ENCODE measurements at places on chromosomes 16 and 17. TPM values are rescaled to one million over a fixed set of nuclear protein-coding genes. Genes with fewer than 3 reads are reported as not detected.

DNA sequence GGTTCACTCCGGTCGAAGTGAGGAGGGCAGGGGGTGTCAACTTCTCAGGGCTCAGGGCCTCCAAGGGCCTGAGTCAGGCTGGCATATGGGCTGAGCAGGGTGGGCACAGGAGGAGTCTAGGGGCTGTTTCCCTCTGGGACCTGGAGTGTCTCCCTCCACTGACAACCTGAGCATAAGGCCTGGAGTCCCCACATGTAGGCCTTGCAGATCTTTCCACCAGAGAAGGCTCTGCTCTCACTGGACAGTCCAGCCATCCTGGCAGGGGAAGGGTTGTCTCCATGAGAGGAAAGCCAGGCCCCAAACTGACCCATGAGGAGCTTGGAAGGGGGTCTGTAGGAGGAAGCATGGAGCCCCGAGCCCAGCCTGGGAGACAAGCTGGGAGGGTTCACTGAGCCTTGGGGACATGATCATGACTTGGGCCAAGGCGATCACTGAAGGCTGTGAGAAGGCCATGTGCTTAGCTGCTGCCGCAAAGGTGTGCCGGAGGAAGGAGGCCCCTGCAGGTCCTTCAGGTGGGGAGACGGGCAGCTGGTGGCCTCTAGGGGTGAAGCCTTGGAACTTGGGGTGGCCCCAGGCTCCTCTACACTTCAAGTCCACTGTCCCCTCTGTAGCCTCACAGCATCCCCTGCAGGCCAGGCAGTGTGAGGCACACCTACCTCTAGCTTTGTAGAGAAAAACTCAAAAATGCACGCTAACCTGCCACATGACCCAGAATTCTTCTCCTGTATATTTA lies 9.9 kb downstream of the CMTM2 start:
- no peaks in the 10 kb centered on the region for H3K4me1 ChIP-seq
- no peak overlapping the region for H3K27ac ChIP-seq
- DNase-seq: no peak
- H3K36me3 ChIP-seq: no peaks in the 10 kb centered on the region

DNA sequence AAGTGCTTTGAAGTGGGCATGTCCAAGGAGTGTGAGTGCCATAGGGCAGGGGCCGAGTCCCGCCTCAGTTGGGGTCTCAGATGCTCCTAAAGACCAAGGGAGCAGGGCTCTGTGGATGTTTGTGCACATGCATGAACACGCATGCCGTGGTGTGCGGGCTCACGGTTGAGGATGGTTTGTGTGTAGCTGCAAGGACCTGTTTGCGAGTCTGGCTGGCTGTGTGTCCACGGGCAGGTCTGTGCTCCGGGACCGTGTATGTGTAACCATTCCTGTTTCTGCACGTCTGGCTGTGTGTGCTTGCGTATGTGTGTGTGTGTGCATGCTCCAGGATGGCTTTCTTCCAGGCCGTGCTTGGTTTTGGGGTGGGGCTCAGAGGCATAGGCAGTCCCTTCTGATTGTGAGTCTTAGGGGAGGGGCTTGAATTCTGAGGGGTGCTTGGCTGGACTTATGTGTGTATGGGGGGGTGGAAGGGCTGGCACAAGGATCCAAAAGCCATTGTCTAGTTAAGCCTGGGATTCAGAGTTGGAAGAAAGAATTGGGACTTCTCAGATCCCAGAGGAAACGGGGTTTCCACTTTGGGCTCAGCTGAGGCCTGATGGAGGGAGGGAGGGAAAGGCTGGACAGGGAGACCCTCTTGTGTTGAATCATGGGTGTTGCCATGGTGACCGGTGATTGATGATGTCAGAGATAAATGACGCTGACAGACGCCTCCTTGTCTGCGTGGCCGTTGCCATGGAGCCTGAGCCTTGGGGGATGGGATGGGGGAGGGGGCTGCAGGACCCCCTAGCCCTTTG lies 14.4 kb downstream of the GJD3 start:
- H3K4me3 ChIP-seq: no peak overlapping the region
- no peaks in the 10 kb centered on the region for H3K36me3 ChIP-seq
- H3K4me1 ChIP-seq: peaks cover 43% of the 10 kb centered on the region
- no peaks in the 10 kb centered on the region for H3K27me3 ChIP-seq
- H3K27ac ChIP-seq: no peak overlapping the region
- peak; percentile 42 for DNase-seq

GRCh38 chr17:7987112-7987893 lies 15.1 kb upstream of the GUCY2D start:
- H3K4me3 ChIP-seq: no peak overlapping the region
- no peak overlapping the region for H3K27ac ChIP-seq
- no peak for DNase-seq
- H3K36me3 ChIP-seq: no peaks in the 10 kb centered on the region
- no peaks in the 10 kb centered on the region for H3K27me3 ChIP-seq
- H3K4me1 ChIP-seq: no peaks in the 10 kb centered on the region

DNA sequence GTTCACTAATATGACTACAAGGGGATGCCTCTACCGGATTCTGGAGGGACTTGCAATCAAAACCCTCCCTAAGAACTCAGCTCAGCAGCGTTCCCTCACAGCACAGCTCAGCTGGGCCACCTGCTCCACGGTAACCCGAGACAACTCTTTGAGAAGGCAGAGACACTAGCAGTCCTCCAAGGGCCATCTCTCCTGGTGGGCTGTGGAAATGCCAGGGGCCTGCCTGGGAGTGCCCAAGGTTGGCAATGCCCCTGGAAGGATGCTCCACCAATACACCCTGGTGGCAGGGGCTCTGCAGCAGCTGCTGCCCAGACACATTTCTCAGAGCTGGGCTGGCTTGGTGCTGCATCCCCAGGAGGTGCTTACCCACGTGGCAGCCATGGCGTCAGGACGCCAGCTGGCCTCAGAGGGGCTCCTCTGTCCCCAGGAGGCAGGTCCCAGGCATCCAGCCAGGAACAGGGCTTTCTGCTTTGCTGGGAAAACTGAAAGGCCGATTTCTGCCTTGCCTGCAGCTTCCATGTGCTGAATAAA lies 16.5 kb downstream of the CDIP1 start:
- no peaks in the 10 kb centered on the region for H3K4me1 ChIP-seq
- H3K36me3 ChIP-seq: no peaks in the 10 kb centered on the region
- no peak for DNase-seq
- H3K27ac ChIP-seq: no peak overlapping the region
- H3K4me3 ChIP-seq: no peak overlapping the region

GRCh38 chr16:27725236-27726000 lies 175.5 kb downstream of the KATNIP start:
- H3K4me3 ChIP-seq: no peak overlapping the region
- H3K27me3 ChIP-seq: no peaks in the 10 kb centered on the region
- H3K36me3 ChIP-seq: no peaks in the 10 kb centered on the region
- H3K4me1 ChIP-seq: peaks cover 6% of the 10 kb centered on the region
- no peak overlapping the region for H3K27ac ChIP-seq

DNA sequence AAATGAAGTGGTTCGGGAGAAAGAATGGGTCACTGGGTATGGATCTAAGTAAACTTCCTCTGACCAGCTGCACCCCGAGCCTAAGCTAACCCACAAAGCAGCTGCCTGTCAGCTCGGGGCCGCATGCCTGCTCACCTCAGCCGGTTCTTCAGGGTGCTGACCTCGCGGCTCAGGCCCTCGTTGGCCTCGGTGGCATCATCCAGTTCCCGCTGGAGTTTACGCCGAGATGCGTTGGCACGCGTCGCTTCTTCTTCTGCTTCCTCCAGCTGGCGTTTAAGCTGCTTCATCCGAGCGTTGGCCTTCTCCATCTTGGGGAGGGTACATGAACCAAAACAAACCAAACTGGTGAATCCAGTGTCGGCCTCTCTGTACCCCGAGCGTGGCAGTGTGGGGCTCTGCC lies 41.1 kb downstream of the NDEL1 start:
- H3K27ac ChIP-seq: no peak overlapping the region
- no peak overlapping the region for H3K4me3 ChIP-seq
- peaks cover 4% of the 10 kb centered on the region for H3K36me3 ChIP-seq
- H3K4me1 ChIP-seq: no peaks in the 10 kb centered on the region
- no peaks in the 10 kb centered on the region for H3K27me3 ChIP-seq

- no peak for DNase-seq
- H3K4me3 ChIP-seq: no peak overlapping the region
- no peaks in the 10 kb centered on the region for H3K4me1 ChIP-seq
- peak overlapping the region; percentile 32 for H3K27ac ChIP-seq
Observed at GRCh38 chr16:11079652-11080187, 135.4 kb downstream of the CLEC16A start.

GRCh38 chr17:44527102-44527501 lies 23.9 kb upstream of the GPATCH8 start:
- H3K4me3 ChIP-seq: no peak overlapping the region
- DNase-seq: no peak
- no peaks in the 10 kb centered on the region for H3K36me3 ChIP-seq
- no peak overlapping the region for H3K27ac ChIP-seq

- H3K27me3 ChIP-seq: no peaks in the 10 kb centered on the region
- DNase-seq: no peak
- no peak overlapping the region for H3K27ac ChIP-seq
- no peaks in the 10 kb centered on the region for H3K36me3 ChIP-seq
Observed at GRCh38 chr17:10229181-10229580, 30.8 kb upstream of the GAS7 start.

- no peak for DNase-seq
- H3K27me3 ChIP-seq: no peaks in the 10 kb centered on the region
- no peak overlapping the region for H3K27ac ChIP-seq
- H3K4me3 ChIP-seq: no peak overlapping the region
Observed at GRCh38 chr16:56125922-56126321, 65.4 kb upstream of the GNAO1 start.

Gene NLRC3
- total RNA-seq: 0.87 TPM

Gene LRRC75A
- 25.8 TPM for total RNA-seq

Gene TMEM92
- 0.91 TPM for total RNA-seq

Gene HSD17B2
- total RNA-seq: 0.80 TPM

Gene CRYBA1
- not detected for total RNA-seq

Gene JPH3
- 6.1 TPM for total RNA-seq

Gene MMP25
- 0.74 TPM for total RNA-seq

Gene ITGAD
- total RNA-seq: not detected

Gene KCNH6
- 8.1 TPM for total RNA-seq

Gene FNDC8
- not detected for total RNA-seq

Gene AOC3
- total RNA-seq: 57.7 TPM

Data from prostate gland (tissue), 2 donors.